ENCODE measurements at places on chromosomes 1 and 21. TPM values are rescaled to one million over a fixed set of nuclear protein-coding genes. Genes with fewer than 3 reads are reported as not detected.

Gene FCGR1A
- not detected for total RNA-seq

DNA sequence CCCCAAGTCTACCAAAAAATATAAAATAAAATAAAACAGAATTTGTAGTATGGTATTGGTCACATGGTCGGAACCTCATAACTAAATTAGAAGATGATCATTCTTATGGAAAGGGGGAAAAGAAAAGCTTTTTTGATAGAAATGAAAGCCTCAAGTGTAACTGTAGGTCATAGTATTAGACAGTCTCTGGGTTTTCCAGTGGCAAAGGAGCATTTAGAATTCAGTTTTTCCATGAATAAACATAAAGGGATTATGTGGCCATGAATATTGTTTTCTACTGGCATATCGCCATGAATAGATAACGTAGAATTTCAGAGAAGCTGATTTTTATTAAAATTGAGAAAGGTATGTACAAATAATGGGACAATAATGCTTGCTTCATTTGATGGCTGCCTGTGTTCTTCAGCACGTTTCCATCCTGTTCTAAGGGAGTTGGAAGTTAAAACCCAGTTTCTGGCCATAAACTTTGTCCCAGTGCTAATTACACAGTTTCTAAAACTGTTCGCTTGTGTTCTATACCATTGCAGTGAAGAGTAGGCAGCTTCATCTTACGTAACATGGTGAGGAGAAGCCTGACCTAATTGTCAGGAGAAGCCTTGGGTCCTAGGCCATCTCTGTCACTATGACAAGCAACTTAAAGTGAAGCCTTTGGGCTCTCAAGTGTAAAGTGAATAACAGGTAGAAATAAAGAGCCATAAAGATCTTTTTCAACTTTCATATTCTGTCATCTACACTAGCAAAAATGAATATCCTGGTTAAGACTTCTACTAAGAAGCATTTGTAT is 70.5 kb upstream of the PGD start:
- H3K27me3 ChIP-seq = no peaks in the 10 kb centered on the region
- H3K27ac ChIP-seq = no peak overlapping the region
- H3K36me3 ChIP-seq = peaks cover 4% of the 10 kb centered on the region

GRCh38 chr1:220565670-220566069 is 37.7 kb downstream of the MARK1 start:
- no peaks in the 10 kb centered on the region for H3K36me3 ChIP-seq
- H3K27ac ChIP-seq = no peak overlapping the region
- no peaks in the 10 kb centered on the region for H3K27me3 ChIP-seq
- no peaks in the 10 kb centered on the region for H3K4me1 ChIP-seq
- no peak overlapping the region for H3K4me3 ChIP-seq
- DNase-seq = no peak

DNA sequence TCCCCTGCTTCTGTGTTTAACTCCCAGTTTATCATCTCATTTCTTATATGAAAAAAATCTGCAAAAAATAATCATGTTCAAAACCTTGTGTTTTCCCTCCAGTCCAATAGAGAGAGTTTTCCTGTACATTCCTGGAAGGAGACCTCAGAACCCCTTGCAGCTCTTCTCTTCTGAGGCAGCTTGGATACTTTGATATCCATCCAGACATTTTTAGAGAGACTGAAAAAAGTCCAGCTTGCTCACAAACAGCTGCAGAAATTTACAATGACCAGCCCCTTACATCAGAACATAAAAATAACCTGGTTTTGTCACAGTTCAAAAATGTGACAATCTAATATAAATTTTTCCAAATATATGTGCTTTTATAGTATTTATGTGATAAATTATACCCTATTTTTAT is 73.3 kb upstream of the C1orf115 start:
- no peak overlapping the region for H3K27ac ChIP-seq
- H3K27me3 ChIP-seq = no peaks in the 10 kb centered on the region
- no peaks in the 10 kb centered on the region for H3K4me1 ChIP-seq

- no peaks in the 10 kb centered on the region for H3K27me3 ChIP-seq
- H3K4me1 ChIP-seq = no peaks in the 10 kb centered on the region
- no peak overlapping the region for H3K27ac ChIP-seq
- H3K4me3 ChIP-seq = no peak overlapping the region
- no peaks in the 10 kb centered on the region for H3K36me3 ChIP-seq
Measured at GRCh38 chr1:210654176-210654981, 325.7 kb downstream of the HHAT start.

DNA sequence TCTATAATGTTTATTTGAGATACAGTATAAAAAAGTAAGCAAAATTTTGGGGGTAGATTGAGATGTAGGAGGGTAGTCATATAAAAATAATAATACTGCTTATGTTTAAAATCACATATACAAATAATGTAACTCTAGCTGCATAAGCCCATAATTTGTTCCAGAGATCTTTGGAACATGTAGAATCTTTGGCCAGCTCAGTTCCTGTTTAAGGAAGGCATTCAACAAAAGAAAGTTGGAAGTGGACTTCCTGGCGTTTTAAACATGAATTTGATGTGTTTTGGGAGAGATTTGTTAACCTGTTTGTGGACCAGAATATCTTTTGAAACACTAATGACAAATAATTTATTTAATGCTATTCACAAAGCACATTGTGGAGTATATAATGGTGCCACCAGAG is 27.7 kb downstream of the GIPC2 start:
- no peak overlapping the region for H3K27ac ChIP-seq
- H3K4me3 ChIP-seq = no peak overlapping the region
- no peaks in the 10 kb centered on the region for H3K36me3 ChIP-seq
- H3K4me1 ChIP-seq = no peaks in the 10 kb centered on the region
- peaks cover 5% of the 10 kb centered on the region for H3K27me3 ChIP-seq
- DNase-seq = no peak

DNA sequence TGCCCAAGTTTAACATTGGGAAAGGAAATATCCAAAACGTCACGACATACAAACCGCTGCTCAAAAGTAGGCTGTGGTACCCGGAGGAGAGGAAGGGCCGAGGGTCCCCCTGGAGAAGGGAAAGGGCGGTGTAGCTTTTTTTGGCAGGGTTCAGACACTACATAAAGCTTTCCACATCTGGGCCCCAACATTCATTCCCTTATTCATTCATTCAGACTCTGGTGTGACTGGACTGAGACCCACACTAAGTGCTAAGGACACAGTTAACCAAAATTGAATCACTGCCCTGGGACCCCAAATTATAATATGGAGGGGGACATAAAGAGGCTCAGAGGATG is 10.3 kb upstream of the COL8A2 start:
- H3K4me1 ChIP-seq = no peaks in the 10 kb centered on the region
- H3K27me3 ChIP-seq = no peaks in the 10 kb centered on the region
- no peak overlapping the region for H3K4me3 ChIP-seq
- no peak overlapping the region for H3K27ac ChIP-seq

DNA sequence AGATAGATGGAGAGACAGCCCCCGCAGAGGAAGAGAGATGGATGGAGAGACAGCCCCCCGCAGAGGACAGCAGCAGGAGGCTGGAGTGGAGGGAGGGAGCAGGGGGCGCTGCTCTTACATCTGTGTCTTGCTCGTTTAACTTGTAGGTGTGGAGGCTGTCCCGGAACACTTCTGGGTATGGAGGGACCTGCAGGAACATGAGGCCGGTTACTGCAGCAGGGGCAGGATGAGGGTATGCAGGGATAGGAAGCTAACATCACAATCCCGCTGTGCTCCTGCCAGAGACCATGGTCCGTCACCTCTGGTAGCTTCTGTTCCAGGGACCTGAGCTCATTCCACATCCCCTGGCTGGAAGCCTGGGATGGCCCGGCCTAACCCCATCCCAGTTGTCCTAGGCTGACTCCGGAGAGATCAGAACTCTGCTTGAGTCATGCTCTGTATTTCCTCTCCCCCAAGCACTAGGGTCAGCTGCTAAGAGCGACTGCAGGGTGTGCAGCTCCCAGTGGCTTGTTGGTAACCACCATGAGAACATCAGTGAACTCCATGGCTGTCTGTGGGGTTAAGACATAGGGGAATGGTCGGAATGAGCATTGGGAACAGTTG is 36.7 kb upstream of the GOLT1A start:
- no peaks in the 10 kb centered on the region for H3K27me3 ChIP-seq
- H3K36me3 ChIP-seq = no peaks in the 10 kb centered on the region
- no peak overlapping the region for H3K4me3 ChIP-seq

Gene RHCE
- not detected for total RNA-seq

GRCh38 chr1:6996371-6996770 is 211.1 kb downstream of the CAMTA1 start:
- no peaks in the 10 kb centered on the region for H3K27me3 ChIP-seq
- no peak overlapping the region for H3K27ac ChIP-seq
- DNase-seq = no peak
- no peaks in the 10 kb centered on the region for H3K36me3 ChIP-seq
- H3K4me1 ChIP-seq = no peaks in the 10 kb centered on the region
- H3K4me3 ChIP-seq = no peak overlapping the region

Gene SIM2
- total RNA-seq = not detected

GRCh38 chr1:31306278-31306677 is 9.4 kb downstream of the ZCCHC17 start:
- no peak for DNase-seq
- no peaks in the 10 kb centered on the region for H3K4me1 ChIP-seq
- no peaks in the 10 kb centered on the region for H3K27me3 ChIP-seq

DNA sequence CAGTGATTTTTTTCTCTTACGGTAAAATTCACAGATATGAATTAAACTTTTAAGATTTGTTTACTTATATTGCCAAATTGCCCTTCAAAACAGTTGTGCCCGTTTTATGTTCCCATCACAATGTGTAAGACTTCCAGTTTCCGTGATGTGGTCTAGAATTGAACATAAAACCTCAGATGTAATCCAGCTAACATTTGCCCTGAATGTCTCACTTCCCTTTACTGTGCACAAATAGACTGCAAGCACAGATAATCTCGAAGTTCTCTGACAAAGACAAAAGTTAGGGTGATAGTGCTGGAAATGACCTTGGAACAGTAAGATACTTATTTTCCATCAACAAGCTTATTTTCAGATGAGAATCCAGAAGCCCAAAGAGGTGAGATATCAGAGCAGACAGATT is 177.5 kb downstream of the ZZZ3 start:
- H3K4me3 ChIP-seq = no peak overlapping the region
- H3K27ac ChIP-seq = no peak overlapping the region

Gene KCNJ15
- 0.10 TPM for total RNA-seq

- H3K4me1 ChIP-seq = no peaks in the 10 kb centered on the region
- DNase-seq = no peak
- H3K36me3 ChIP-seq = no peaks in the 10 kb centered on the region
- no peak overlapping the region for H3K27ac ChIP-seq
- no peak overlapping the region for H3K4me3 ChIP-seq
Measured at GRCh38 chr1:206855859-206856258, 9.6 kb upstream of the IL20 start.

DNA sequence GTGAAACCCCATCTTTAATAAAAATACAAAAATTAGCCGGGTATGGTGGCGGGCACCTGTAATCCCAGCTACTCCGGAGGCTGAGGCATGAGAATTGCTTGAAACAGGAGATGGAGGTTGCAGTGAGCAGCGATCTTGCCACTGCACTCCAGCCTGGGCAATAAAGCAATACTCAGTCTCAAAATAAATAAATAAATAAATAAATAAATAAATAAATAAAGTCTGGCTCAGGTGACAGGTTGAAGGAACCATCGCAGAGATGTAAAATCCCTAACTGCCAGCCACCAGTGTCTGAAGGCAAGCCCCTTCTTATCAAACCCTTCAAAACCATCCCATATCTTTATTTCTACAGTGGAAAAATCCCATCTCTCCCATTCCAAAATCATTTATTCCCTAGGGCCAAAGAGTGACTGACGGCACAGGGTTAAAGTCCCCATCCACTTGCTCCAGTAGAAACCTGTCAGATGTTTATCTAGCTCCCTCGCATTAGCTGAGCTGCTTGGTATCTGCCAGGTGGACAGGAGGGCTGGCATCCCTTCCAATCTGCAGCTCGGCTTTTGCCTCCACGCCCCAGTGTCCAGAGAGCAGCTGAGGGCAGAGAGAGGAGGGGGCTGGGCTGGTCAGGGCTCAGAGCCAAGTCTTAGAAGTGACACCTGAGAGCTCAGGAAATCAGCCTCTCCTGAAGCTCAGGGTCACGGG is 5.0 kb downstream of the CSRP1 start:
- DNase-seq = no peak
- peaks cover 16% of the 10 kb centered on the region for H3K4me1 ChIP-seq
- H3K36me3 ChIP-seq = peaks cover 3% of the 10 kb centered on the region
- H3K27me3 ChIP-seq = no peaks in the 10 kb centered on the region

Gene RER1
- 91.3 TPM for total RNA-seq

Gene NBPF4
- not detected for total RNA-seq

GRCh38 chr1:67889466-67889865 is 56.2 kb upstream of the GNG12 start:
- no peaks in the 10 kb centered on the region for H3K36me3 ChIP-seq
- H3K4me3 ChIP-seq = no peak overlapping the region
- DNase-seq = no peak
- no peaks in the 10 kb centered on the region for H3K27me3 ChIP-seq
- H3K4me1 ChIP-seq = no peaks in the 10 kb centered on the region

DNA sequence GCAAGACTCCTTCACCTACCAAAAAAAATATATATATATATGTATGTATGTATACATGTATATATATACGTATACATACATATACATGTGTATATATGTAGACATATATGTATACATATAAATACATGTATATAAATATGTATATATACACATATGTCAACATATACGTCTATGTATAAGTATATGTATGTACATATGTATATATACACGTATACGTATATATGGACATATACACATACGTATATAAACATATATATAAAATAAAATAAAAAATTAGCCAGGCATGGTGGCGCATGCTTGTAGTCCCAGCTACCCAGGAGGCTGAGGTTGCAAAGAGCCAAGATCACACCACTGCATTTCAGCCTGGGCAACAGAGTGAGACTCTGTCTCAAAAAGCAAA is 31.6 kb downstream of the BRWD1 start:
- DNase-seq = no peak
- no peak overlapping the region for H3K27ac ChIP-seq
- H3K4me1 ChIP-seq = no peaks in the 10 kb centered on the region
- H3K36me3 ChIP-seq = peaks cover 38% of the 10 kb centered on the region

DNA sequence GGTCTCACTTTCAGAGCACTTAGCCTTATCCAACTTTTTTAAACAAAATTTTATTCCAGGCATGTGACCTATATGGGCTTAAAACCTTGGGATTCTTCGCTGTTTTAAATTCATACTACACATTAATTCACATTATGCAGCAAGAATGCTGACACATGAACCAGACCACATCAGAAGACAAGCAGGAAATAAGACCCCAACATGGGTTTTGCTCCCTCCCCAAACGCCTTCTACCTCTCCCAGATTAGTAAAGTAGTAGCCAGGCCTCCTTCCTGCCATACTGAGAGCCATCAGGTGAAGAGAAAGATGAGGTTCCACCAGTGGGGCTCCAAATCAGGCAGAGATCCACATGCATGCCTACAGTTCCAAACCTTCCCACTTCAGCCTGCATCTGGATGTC is 3.7 kb downstream of the IGSF3 start:
- no peak overlapping the region for H3K4me3 ChIP-seq
- no peak overlapping the region for H3K27ac ChIP-seq
- peaks cover 16% of the 10 kb centered on the region for H3K4me1 ChIP-seq

GRCh38 chr1:25666460-25666859 is 49.9 kb downstream of the MAN1C1 start:
- H3K27ac ChIP-seq = no peak overlapping the region
- no peak overlapping the region for H3K4me3 ChIP-seq
- H3K4me1 ChIP-seq = no peaks in the 10 kb centered on the region
- no peaks in the 10 kb centered on the region for H3K27me3 ChIP-seq
- no peaks in the 10 kb centered on the region for H3K36me3 ChIP-seq

GRCh38 chr1:85991261-85991660 is 165.3 kb downstream of the COL24A1 start:
- H3K27me3 ChIP-seq = no peaks in the 10 kb centered on the region
- no peak overlapping the region for H3K4me3 ChIP-seq
- no peaks in the 10 kb centered on the region for H3K36me3 ChIP-seq
- DNase-seq = no peak

Data from CD4-positive, CD25-positive, alpha-beta regulatory T cell (primary cell).